ENCODE measurements at places on chromosomes 11 and 22.

DNA sequence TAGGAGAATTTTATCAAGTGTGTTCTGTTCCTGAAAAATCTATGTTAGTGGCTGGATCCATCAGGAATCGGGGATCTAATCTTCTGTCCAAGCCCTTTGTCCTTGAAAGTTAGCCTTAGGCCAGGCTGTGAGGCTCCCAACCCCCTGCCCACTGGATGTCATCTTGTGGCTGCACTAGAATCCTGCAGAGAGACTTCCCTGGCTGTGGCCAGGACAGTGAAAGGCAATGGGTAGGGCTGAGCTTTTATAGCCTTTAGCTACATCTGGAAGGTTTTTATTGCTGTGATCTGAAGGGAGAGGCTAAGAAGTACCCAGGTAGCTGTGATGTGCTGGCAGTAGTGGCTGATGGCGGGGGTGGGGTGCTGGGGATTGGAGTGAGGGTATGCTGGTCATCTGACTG lies 2.1 kb downstream of the OAF start:
- DNase-seq, result no peak

DNA sequence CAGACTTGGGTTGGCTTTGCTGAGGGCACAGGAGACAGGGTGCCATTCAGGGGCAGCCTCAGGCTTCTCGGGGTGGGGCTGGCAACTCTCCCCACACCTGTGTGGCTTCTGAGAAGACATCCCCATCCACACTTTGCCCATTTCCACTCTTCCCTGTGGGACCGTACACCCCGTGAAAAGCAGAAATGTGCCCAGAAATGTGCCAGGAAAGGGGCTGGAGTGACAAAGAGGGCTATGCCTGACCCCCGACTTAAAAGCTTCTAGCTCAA lies 50.6 kb downstream of the SGSM3 start:
- no peak for DNase-seq

GRCh38 chr11:86063536-86063935 lies 5.3 kb downstream of the PICALM start:
- DNase-seq, result no peak

DNA sequence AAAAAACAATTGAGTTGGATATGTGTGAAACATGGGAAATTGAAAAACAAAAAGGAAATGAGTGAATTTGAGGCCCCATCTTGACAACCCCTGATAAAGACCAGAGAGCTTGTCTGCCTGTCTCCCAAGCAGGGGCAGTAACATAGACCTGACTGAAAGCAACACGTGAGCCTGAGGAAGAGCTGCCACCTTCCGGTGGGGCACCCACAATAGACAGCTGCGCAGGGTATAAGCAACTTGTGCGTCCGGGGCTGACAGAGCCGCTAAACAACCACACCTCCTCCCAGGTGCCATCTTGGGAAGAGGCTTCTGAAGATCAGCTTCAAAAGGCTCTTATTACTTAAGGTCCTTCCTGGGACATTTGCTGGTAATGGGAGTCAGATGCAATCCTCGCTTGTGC lies 166.8 kb downstream of the NTM start:
- DNase-seq, result no peak

DNA sequence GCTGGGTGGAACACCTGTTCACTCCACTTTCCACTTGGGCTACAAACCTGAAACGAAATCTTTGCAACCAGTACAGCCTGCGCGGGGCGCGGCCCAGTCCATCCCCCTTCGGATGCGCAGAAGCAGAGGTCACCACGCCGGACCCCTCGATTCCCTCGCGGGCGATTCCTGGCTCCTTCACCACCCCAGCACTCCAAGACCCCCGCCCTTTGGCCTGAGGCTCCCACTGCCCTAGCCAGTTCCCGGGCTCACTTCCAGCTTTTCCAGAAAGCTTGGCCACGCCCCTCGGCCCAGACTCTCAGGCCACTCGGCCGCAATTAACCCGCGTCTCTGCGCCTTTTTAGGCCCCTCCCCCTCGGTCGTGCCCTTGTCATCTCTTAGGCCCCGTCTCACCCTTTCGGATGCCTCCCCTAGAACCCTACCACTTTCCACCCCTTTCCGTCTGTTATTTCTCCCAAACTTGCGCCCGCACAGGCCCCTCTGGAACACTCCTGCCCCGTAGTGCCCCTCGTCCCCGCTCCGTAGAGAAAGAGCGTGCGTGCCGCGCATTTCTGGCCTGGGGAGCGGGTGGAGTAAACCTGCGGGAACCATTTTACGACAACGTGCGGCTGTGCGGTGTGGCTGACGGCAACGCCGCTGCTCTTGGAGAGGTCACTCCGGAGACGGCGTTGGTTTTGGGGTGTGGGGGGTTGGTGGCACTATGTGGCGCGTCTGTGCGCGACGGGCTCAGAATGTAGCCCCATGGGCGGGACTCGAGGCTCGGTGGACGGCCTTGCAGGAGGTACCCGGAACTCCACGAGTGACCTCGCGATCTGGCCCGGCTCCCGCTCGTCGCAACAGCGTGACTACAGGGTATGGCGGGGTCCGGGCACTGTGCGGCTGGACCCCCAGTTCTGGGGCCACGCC lies at the start of gene DLAT:
TSS of gene DLAT (plus strand) at position 636 of the 906 bp plus-strand sequence. CDS start at position 701, 65 bp downstream.
- peak; percentile 65 for DNase-seq

GRCh38 chr11:12693479-12694182 lies 19.4 kb downstream of the TEAD1 start:
- DNase-seq, result no peak

- no peak for DNase-seq
Observed at GRCh38 chr11:110490886-110491285, 61.1 kb downstream of the FDX1 start.

DNA sequence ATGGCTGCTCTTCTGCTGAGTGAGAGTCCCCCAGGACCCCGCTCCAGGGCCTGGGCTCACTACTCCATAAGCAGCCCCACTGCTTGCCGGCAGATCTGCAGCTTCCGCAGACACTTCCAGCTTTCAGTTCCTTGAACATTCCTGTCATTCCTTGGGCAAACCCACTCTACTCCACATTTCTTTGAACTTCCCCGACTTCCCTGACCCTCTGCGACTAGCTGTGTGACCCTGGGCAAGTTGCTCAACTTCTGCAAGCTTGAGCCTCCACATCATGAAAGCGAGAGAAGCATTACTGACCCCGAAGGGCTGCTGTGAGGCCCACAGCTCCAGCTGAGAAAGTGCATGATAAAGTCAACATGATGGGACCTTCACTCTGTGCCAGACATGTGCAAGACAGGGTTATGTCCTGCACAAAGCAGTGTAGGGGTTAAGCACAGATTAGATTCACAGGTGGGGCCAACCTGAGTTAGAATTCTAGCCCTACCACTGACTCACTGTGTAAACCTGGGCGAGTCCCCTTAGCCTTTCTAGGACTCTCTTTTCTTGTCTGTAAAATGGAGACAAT lies 51.8 kb downstream of the THAP12 start:
- no peak for DNase-seq

DNA sequence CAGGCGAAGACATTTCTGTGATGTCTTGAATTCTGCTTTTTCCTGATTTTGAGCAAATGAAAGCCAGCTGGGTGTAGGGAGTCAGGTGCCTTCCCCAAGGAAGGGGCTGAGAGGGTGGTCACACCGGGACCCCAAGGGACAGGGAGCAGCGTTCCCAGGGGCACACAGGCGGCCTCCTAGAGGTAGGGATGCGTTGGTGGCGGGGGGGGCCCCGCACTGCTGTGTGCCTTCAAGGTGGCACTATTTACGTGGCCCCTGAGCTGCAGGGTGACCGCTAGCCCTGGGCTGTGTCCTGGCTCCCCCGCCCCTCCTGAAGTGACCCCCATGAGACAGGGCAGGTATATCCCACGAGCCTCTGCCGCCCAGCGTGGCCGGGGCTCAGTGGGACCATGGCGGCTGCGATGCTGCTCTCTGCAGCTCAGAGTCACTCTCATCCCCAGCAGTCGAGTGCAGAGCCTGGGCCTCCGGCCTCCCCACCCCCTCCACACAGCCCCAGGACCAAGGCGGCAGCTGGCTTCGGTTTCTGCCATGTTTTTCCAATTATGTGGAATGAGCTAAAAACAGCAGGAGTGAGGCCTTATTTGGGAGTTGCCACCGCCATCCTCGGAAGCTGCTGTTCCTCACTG lies 60.9 kb downstream of the LRP5 start:
- DNase-seq, result no peak

DNA sequence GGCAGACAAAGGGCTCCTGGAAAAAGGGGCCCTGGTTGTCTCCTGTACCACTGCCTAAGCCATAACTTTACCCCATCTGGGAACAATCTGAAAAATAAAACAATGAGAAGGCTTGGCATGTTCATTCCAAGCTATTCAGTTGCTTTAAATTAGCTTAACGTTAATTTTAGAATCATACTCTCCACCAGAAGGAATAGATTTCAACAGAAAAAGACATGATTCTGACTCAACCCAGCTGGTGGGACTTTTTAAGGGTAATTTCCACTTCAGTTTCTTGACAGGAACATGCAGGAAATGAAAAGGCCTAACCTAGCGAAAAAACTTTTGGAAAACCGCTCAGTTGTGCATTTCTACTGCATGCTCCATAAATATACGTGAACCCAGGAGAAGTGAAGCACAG lies 7.9 kb downstream of the SF3A1 start:
- no peak for DNase-seq

- no peak for DNase-seq
Observed at GRCh38 chr11:61632096-61632495, 48.1 kb upstream of the DAGLA start.

DNA sequence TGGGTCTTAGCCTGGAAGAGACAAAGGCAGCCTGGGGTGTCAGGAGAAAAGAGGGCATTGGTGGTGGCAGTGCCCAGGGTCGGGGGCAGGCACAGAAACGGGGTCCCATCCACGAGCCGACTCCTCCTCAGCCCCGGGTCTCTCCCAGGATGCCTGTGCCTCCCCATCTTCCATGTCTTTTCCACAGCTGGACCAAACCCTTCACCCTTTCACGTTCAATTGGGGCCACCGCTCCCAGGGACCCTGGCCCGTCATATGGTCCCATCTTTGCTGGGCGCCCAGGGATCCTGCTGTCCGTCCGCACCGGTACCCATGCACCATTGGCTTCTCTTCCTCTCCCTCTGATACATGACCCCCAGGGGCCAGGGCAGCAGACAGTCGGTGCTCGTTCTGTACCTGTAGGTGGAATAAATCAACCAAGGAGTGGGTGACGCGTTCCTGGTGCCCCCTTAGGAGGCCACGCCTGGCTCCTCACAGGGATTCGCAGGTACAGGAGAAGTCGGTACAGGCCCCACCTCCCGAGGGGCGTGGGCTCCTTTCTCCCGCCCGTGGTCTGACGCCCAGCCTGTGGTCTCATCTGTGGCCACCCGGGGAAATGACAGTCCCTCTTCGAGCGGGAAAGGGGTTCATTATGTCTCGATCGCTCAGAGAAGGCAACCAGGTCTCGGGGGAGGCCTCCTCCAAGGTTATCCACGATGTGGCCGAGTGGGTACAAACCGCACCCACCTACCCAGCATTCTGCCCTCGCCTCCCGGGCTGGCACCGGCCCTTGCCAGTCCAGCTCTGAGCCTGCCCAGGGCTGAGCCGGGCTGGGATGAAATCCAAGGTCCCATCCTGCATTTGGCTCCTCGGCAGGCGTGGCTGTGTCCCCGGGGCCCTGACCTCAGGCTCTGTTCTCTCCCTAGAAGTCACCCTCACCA lies 1493.6 kb downstream of the BRD1 start:
- DNase-seq, result no peak

DNA sequence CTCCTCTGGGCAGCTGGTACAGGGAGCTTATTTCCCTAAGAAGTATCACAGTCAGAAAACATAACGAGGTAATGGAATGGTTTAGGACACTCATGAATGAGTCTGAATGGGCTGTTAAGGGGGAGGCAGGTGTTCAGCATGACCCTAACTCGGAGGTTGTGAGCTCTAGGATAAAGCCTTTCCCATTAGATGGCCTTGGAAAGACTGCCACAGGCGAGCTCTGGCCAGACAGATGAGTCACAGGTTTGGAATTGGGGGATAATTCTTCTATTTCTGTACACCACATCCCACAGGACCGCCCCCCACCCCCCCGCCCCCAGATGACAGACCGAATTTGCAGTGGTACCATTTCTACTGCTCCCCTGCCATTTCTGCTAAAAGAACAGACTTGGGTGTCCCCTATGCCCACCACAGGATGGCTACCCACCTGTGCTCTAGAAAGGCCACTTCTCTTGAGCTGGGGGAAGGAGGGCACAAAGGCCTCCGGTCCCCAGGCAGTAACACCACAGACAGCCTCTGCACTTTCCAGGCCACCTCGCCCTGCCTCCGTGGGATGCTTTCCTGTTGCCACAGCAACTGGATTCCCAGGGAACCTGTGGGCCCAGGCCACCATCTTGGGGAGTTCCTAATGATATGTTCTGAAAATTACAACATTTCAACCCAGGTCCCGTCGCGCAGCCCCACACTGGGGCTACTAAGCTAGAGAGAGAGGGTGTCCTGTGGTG lies 76.7 kb downstream of the TRIM29 start:
- no peak for DNase-seq

DNA sequence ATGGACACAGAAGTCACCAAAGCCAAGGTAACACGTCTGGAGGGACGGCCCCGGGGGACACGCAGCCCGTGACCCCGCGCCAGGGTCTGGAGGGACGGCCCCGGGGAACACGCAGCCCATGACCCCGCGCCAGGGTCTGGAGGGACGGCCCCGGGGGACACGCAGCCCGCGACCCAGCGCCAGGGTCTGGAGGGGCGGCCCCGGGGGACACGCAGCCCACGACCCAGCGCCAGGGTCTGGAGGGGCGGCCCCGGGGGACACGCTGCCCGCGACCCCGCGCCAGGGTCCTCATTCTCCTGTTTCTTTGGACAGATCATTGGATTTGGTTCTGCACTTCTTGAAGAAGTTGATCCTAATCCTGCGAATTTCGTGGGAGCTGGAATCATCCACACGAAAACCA lies 27.1 kb downstream of the MUC6 start:
- no peak for DNase-seq

DNA sequence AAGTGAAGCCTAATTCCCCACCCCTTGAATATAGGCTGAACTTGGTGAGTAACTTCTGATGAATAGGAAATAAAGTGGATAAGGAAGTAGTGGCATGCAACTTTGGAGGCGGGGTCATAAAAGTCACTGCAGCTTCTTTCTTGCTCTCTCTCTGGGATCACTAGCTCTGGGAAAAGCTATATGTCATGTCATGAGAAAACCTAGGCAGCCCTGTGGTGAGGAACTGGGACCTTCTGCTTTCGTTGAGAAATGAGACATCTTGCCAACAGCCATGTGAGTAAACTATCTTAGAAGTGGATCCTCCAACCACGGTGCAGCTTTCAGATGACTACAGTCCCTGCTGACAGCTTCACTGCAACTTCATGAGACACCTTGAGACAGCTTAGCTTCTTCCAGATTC lies 15.7 kb downstream of the ZNF214 start:
- DNase-seq, result no peak

GRCh38 chr11:58907780-58908179 lies 31.5 kb upstream of the GLYATL1 start:
- no peak for DNase-seq

DNA sequence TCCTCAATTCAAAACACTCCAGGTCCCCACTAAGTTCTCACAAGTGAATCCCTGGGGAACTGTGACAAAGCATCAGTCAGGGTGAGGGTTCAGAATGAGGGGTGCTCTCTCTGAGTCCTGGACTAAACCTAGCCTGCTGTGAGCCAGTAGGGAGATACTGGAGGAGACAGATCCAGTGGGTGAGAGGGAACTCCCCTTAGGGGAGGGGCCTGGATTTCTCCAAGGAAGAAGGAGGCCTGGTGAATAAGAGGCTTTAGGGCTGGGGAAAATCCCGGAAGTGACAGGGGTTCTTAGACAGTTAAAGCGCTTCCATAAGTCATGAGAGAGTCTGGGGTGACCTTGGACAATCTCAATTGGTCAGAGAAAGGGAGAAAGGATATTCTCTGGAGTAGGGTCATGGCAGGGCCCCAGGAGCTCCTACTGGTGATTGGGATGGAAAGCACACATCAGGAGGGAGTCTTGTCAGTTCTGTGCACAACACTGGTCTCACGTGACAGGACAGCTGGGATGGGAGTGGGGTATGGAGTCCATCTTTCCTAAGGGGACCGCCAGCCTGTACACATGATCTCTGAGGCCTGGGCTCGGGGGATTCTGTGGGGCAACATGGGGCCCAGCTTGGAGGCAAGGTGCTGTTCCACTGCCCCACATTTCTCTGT lies 1.5 kb downstream of the TBC1D10A start:
- DNase-seq, result no peak

Data from activated CD8-positive, alpha-beta memory T cell treated with anti-CD3 and anti-CD28 coated beads for 1 hour (primary cell).